Stimulated activated CD4-positive, alpha-beta T cell treated with anti-CD3 and anti-CD28 coated beads, Interleukin-1b, Interleukin-23, amount 100 ng/mL, for 48 hours (primary cell): ENCODE measurements at places on chromosomes 7 and 10.
A peak's percentile ranks its signal among the peaks of the same experiment; 100 is the strongest.

- DNase-seq: no peak
Observed at GRCh38 chr10:33153968-33154327, 180.5 kb downstream of the NRP1 start.

GRCh38 chr10:60942788-60943315, 1.1 kb downstream of the RHOBTB1 start:
- DNase-seq: peak; percentile 10

DNA sequence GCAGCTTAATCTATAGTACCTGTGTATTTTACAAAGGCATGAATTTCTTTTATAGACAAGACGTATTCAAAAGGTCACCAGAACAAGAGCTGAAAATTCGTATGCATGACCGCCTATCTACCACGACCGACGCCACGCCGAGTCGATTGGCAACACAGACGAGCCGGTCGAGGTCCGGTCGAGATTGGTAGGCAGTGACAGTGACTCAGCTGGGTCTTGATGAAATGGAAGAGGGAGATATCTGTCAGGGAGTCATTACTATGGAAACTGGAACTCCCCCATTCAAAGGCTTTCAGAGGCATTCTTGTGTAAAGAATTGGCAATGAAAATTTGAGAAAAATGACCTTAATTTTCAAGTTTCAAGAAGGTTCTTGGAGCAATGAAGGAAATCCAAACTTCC, 2.1 kb downstream of the ATP5MK start:
- no peak for DNase-seq

DNA sequence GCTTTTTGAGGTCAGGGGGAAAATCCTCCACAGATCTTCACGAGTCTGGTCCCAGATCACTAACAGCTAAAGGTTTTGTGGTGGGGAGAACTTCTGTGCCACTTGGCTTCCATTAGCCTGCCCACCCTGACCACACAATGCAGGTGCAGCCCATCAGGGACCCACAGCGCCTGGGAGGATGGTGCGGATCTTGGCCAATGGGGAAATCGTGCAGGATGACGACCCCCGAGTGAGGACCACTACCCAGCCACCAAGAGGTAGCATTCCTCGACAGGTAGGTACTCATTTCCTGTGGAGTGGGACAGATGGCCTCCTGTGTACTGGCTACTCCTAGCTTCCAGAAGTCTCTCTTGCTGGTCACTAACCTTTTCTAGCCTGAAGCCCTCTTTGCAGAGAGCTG, 1.5 kb downstream of the FAM241B start:
- DNase-seq: no peak

DNA sequence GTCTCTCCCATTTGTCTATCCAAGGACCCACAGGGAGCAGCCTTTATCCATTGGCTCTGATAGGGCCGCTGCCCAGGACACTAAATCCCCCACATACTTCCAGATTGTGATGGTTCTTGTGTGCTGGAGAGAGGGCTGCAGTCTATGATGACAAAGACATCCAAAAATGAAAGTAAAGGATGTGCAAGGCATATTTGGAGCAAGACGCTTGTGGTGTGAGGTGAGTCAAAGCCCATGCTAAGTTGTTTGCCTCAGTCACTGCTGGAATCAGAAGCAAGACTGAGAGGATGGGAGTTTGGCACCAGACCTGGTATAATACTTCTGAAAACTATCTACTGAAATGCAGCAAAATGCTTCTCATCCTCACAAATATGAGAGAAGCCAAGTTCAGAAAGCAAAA, 22.7 kb downstream of the ZNF22 start:
- no peak for DNase-seq
